Peyer's patch (tissue), 4 donors: ENCODE measurements at places on chromosomes 16 and 17. TPM values are rescaled to one million over a fixed set of nuclear protein-coding genes. Genes with fewer than 3 reads are reported as not detected.

DNAAF8 gene
- not detected for total RNA-seq

GAS7 gene
- 22.8 TPM for total RNA-seq

CD300H gene
- not detected for total RNA-seq

GJC1 gene
- 1.4 TPM for total RNA-seq

TK1 gene
- total RNA-seq = 10.0 TPM

SNTB2 gene
- 37.0 TPM for total RNA-seq

DCUN1D3 gene
- total RNA-seq = 9.1 TPM

SLC13A2 gene
- 612 TPM for total RNA-seq

CCL8 gene
- not detected for total RNA-seq

NATD1 gene
- total RNA-seq = 9.0 TPM

SLFN14 gene
- total RNA-seq = not detected

ANKS3 gene
- 39.6 TPM for total RNA-seq

MT4 gene
- not detected for total RNA-seq

CCDC200 gene
- total RNA-seq = not detected

C16orf86 gene
- 6.6 TPM for total RNA-seq
